AG20443 (cell line): ENCODE measurements at places on chromosomes 1 and 21.

DNA sequence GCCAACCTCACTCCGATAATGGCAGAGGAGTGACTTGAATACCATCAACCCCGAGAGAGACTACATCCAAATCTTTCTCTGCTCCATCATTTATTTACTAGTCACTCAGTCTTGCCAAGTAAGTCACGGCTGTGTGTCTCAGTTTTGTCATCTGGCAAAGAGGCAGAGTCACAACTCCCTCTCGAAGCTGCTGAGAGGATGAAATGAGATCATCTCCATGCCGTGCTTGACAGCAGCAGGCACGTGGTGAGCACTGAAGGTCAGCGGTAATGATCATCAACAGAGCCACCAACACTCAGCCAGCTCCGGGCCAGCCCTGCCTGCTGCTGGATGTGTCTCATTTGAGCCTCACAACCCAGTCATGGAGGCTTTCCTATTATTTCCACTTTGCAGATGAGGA, 19.9 kb downstream of the ALDH4A1 start:
- DNase-seq = peak; percentile 84

DNA sequence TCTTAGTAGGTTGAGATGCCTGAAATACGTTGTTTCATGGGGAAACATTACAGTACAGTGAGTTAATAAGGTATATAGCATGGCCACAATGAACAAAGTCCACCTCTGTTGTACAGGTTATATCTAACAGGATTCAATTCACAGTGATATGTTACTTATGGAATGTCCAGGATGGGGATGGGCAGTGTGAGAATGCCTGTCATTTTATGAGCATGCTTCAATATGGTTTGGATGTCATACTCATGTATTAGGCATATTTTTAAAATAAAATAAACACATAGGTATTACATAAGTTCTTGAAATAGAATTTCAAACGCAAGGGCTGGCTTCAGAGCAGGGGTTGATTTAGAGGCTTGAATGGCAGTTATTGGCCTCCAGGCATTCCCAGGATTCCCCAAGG, 6.1 kb upstream of the PHLDA3 start:
- no peak for DNase-seq

DNA sequence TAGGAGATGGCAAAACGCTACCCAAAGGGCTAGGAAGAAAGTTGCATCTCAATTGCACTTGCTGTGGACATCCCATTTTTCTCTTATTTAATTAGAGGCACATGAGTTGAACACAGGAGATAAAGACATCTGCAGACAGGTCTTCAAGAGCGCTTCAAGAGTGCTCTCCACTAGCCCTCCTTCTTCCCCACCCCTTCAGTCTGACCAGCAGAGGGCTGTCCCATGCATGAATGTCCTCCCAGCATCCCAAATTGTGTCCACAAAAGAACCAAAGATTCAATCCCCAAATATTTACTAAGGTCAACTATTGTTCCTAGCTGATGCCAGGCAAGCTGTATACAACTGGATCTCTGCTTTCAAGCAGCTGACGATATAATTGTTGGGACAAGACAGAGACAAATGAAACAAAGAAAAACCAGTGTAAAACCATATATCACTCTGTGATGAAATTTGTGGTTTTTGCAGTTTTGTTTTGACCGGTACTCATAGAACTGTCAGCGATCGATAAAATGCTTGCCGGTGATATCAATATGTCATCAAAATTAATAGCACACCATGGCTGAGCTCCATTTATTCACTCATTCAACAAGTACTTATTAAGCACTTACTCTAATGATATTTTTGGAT, 174.2 kb downstream of the TNR start:
- DNase-seq = no peak

- DNase-seq = no peak
These were observed 7.2 kb downstream of the ZDHHC18 start for GRCh38 chr1:26833432-26834405.

GRCh38 chr1:21491488-21492355, 17.5 kb upstream of the ALPL start:
- DNase-seq = no peak

GRCh38 chr1:65423884-65424572, 3.6 kb downstream of the LEPR start:
- peak; percentile 67 for DNase-seq

DNA sequence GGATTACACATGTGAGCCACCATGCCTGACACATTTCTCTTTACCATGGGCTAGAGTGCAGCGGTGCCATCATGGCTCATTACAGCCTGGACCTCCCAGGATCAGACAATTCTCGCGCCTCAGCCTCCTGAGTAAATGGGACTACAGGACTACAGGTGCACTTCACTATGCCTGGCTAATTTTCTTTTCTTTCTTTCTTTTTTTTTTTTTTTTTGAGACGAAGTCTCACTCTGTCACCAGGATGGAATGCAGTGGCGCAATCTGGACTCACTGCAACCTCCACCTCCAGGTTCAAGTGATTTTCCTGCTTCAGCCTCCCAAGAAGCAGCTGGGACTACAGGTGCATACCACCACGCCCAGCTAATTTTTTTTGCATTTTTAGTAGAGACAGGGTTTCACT, 14.8 kb upstream of the KIF1B start:
- DNase-seq = no peak

DNA sequence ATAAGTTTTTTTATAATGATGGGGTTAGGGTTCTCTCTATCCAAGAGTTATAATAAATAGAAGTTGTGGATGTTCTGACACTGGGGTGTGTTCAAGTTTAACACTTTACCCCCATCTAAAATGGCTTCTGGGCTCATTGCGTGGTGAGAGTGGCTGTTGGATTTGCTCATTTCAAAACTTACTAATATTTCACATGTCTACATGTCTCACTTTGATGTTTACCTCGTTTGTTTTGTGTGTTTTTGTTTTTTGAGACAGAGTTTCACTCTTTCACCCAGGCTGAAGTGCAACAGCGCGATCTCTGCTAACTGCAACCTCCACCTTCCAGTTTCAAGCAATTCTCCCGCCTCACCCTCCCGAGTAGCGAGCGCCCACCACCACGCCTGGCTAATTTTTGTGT, 3.7 kb downstream of the RRP1B start:
- no peak for DNase-seq

- DNase-seq = no peak
These were observed 22.7 kb downstream of the DDI2 start for GRCh38 chr1:15639931-15640330.

DNA sequence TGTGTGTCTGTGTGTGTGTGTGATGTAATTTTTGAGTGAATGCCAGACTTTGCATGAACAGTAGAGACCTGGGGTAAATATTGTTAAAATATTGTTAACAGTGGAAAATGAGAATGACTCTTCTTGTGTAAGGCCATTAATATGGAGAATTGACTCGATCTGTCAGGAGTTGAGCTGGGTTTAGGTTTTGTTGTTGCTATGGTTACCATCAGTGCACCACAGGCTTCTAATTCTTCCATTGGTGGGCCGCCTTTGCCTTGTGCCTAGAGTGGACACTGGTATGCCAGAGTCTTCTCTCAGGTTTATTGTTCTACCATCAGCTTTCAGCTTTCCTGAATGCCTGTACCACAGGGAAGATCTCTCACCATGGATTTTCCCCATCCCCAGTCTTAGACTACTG, 10.0 kb upstream of the NHLH2 start:
- DNase-seq = no peak

GRCh38 chr1:109482791-109483671, 674 bp upstream of the ATXN7L2 start:
- DNase-seq = no peak

DNA sequence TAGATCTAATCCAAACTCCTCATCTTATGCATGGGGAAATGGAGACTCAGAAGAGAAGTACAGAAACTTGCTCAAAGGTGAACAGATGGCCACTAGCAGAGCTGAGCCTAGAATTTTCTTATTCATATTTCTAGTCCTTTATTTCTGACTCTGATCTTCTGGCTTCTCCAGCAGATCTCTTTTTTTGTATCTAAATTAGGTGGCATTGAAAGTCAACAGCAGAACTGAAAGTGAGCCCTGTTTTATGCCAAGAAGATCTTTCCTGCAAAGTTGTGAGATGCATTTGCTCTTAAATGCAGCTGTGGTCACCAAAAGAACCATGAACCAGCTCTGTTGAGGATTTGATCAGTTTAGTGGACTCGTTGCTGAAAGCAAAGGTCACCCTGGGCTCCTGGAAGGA, 75.5 kb downstream of the KAZN start:
- DNase-seq = no peak

GRCh38 chr1:21909787-21910503, 27.2 kb downstream of the HSPG2 start:
- peak; percentile 70 for DNase-seq

DNA sequence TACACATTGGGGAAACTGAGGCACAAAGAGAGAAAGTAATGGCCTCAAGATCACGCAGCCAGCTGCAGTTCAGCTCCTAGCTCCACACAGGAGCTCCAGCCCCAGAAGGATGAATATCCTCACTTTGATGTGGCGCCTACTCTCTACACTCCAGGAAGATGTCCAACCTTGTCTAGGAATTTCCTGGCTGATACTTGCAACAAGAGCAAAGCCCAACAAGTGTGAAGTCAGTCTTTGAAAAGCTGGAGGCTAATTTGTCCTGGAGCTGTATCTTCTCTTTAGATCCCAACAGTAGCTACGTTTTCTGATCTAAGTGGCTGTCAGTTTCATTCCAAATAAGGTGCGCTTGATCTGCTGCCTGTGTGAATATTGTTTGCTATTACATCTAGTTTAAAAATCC, 344.9 kb downstream of the PTPRU start:
- DNase-seq = no peak

- DNase-seq = no peak
These were observed 51.0 kb downstream of the CASQ2 start for GRCh38 chr1:115717541-115717940.

DNA sequence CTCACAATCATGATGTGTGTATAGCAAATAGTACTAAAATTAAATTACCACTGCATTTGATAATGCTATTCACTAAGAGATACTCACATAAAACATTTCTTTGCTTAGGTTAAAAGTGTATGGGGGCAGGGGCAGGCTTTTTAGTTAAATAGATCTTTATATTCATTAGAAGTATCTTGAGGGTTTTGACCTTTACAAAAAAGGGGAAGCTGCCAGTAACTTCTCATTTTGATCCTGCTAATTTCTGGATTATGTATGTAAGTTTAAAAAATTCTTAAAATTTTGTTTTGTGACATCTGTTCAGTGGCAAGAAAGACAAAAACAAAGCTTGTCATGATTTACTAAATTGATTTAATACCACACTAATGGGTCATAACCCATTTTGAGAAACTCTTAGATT, 45.8 kb upstream of the S1PR1 start:
- DNase-seq = no peak

DNA sequence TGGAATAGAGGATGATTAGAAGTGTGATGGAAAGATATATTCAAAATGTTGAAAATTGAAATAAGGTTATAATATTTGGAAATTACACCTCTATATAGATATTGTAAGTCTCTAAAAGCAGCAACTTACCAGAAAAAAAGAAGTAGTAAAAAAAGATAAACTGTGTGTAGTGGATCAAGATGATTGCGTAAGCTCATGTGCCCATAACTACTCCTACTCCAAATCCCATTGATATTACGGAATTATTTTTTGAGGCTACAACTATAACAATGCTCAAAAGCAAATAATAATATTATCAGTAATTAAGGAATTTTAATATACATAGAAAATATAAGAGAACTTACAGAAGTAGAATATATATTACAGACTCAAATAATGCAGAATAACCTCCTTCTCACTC, 33.6 kb downstream of the CATSPERE start:
- DNase-seq = no peak

GRCh38 chr1:34681480-34682451, 73.1 kb upstream of the GJB5 start:
- DNase-seq = peak; percentile 71

GRCh38 chr1:55612988-55613387, 397.8 kb upstream of the USP24 start:
- DNase-seq = peak; percentile 54

DNA sequence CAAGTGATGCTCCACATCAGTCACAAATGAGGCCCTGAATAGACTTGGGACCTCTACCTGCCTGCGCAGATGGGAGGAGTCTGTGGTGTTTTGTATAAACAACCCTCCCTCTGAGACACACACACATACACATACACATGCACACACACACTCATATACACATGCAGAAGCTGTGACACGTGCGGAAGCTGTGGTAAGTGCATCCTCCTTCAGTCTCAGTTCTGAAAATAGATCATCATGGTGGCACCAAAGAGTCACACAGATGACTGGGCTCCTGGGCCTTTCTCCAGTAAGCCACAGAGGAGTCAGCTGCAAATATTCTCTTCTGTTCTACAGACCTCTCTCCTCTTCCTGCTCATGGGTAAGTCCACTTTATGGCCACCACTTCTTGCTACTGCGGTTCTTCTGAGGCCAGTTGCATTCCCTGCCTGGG, at the start of gene LY9:
Gene LY9, plus strand, starts transcription at position 224 of the 433 bp plus-strand sequence. Its CDS starts 14 bp downstream, at position 238.
- no peak for DNase-seq

GRCh38 chr1:241834733-241835377, 13.1 kb upstream of the EXO1 start:
- DNase-seq = peak; percentile 49

GRCh38 chr1:187999973-188000372, 1171.2 kb downstream of the PLA2G4A start:
- DNase-seq = no peak

- no peak for DNase-seq
These were observed 243.6 kb downstream of the DNM3 start for GRCh38 chr1:172084876-172085275.

GRCh38 chr1:69737527-69738185, 169.9 kb downstream of the LRRC7 start:
- peak; percentile 54 for DNase-seq

GRCh38 chr1:111225717-111226400, 1.7 kb upstream of the CHI3L2 start:
- DNase-seq = no peak

DNA sequence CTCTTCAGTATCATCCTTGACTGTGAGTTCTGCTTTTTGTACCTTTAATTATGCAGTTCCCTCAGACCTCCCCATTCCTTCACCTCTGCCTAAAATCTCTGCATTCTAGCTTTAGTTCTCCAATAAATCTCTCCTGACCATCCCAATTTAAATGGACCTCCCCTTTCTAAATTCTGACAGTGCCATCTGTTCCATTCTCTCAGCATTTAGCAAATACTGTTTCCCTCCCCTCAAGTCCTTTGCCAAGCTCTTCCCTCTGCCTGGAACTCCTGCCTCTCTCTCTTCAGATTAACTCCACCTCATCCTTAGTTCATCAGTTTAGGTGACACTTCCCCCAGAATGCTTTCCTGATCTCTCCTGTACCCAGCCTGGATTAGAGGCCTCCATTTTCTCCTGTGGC, 54.0 kb upstream of the JUN start:
- DNase-seq = no peak
